ENCODE measurements at places on chromosomes 2 and 18.

DNA sequence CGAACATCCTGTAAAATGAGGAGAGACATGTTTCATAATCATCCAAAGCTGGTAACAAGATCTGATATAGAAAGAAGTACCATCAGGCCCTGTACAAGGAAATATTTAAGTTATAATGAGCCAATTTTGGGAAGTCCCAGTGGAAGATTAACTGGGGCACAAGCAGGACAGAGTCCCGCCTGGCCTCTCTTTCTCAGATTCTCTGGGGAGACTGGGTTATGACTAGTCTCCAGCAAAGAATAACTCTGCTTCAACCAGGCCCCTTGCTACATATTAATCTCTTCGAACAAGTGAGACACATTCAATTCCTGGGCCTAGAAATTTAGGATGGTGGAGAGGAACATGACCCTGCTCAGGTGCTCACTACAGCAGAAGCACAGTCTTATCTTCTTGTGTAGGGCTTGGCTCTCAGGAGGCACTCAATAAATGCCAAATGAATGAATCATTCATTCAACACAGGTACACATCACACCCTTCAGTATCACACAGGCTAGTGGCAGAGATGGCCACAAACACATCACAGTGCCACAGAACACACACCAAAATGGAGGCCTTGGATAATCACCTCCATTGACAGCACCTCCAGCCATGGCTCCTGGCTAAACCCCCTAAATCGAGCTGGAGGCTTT is 46.4 kb upstream of the RNF152 start:
- no peak for DNase-seq

DNA sequence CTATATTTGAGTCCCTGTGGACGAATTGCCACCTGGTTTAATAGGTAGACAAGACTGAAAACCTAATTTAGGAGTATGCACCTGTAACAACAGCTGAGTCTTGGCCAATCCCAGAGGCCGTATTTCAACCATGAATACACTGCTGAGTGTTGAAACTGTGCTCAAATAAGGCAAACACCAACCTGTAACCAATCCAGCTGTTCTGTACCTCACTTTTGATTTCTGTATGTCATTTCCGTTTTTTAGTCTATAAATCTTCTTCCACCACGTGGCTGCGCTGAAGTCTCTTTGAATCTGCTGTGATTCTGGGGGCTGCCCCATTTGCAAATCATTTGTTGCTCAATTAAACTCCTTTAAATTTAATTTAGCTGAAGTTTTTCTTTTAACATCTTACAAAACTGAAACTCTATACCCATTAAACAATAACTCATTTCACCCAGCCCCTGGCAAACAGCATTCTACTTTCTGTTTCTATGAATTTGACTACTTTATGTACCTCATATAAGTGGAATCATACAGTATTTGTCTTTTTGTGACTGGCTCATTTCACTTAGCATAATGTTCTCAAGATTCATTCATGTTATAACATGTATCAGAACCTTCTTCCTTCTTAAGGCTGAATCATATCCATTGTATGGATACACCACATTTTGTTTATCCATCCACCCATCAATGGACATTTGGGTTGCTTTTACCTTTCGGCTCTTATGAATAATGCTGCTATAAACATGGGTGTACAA is 7.5 kb upstream of the YPEL5 start:
- DNase-seq = no peak

GRCh38 chr18:32637226-32637625 is 135.6 kb downstream of the KLHL14 start:
- DNase-seq = no peak

DNA sequence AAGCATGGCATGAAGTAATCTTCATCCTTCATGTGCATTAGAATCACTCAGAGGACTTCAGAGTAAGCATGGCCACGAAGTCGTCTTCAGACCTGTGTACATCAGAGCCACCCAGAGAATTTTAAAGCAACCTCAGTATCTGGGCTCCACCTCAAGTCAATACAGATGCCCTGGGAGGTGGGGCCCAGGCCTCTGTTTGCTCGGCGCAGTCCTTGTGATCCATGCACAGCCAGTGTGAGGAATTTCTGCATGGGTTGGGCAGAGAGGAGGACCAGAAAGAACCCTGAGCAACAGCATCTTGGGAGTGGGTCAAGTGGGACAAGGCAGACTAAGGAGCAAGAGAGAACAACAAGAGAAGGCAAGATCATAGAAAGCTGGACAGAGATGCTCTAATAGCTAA is 220.4 kb upstream of the TMEM200C start:
- no peak for DNase-seq

DNA sequence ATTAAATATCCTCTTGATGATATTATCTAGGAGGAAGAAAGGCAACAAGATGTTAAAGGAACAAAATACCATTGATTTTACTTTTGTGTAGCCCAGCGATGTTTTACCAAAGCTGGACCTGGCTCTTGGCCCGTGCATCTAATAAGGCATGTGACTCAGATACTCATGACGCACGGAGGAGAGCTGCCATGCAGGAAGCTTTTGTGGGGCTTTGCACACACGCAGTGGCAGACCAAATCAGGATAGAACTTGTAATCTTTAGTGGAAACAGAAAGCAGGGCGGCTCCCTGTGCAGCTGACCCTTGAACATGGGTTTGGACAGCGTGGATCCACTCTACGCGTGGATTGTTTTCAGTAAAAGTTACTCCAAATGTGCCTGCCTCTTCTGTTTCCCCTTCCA is 190.0 kb downstream of the NAPG start:
- DNase-seq = peak; percentile 60

DNA sequence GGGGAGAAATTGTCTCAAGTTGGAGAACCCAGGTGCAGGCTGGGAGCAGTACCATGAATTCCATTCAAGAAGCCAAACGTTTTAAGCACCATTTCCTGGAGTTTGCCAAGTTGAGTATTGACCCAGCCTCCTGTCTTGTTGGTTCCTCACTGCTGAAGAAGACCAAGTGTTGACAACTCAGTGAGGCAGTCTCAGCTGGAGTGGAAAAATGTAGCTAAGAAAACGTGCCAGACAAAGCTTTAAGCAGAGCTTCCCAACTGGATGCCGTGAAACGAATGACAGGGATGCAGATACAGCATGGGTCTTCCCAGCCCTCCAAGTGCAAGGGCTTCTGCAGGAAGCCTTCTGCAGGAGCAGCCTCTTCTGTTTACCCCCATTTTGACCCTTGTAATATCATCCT is 778 bp upstream of the INPP1 start:
- no peak for DNase-seq

- no peak for DNase-seq
Observed at GRCh38 chr2:95342556-95343320, 45.6 kb downstream of the KCNIP3 start.

DNA sequence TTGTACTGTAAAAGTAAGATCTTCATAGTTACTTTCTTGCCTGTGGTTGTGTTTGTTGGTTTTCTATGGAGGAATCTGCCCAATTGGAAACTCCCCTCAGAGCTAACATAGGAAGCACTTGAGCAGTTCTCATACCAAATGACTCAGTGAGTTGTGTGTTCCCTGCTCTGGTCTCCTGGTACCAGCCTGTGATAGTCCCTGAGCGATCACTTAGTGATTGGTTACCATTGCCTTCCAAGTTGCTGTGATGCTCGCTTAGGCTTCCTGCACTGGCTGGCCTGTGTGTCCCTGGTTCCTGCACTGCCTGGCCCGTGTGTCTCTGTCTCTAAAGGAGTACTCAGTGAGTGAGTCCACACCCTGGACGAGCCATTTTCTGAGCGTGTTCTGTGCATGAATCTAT is 133.0 kb downstream of the MAP4K4 start:
- peak; percentile 54 for DNase-seq

GRCh38 chr2:74597410-74597809 is 42.9 kb downstream of the DOK1 start:
- peak; percentile 23 for DNase-seq

- no peak for DNase-seq
Observed at GRCh38 chr2:75597949-75598348, 37.2 kb upstream of the EVA1A start.

DNA sequence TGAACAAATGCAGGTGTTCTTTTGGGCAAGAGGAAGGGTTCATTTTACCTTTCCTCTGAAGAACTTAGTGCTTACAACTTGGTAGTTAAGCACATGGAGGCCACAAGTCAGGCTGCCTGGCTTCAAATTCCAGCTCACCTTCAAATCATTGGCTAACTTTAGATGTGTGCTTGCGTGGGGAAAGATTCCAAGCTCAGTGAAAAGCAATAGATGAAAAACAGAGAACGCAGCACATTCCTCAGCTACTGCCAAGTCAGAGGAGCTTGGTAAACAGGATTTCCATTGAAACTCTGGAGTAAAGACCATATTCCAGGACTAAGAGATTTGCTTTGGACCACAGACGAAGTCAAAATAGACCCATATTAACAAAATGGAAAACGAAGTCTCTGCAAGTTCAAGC is 96.3 kb upstream of the ASB18 start:
- DNase-seq = no peak

DNA sequence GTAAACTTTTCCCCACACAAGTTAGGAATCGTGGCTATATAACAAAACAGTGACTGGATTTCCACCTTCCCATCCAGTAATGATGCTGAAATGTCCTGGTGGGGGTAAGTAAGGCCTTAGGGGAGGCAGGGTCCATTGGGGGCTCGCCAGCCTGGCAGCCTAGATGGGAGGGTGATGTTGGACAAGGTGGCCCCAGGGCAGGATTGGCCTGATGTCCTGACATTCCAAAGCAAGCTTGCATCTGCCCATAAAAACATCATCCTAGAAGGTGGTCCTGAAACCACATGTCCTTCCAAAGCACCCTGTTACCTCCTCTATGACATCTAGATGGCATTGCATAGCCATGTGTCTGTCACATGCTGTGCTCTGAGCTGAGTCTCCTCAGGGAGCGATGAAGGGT is 54.1 kb upstream of the RAB6C start:
- no peak for DNase-seq

DNA sequence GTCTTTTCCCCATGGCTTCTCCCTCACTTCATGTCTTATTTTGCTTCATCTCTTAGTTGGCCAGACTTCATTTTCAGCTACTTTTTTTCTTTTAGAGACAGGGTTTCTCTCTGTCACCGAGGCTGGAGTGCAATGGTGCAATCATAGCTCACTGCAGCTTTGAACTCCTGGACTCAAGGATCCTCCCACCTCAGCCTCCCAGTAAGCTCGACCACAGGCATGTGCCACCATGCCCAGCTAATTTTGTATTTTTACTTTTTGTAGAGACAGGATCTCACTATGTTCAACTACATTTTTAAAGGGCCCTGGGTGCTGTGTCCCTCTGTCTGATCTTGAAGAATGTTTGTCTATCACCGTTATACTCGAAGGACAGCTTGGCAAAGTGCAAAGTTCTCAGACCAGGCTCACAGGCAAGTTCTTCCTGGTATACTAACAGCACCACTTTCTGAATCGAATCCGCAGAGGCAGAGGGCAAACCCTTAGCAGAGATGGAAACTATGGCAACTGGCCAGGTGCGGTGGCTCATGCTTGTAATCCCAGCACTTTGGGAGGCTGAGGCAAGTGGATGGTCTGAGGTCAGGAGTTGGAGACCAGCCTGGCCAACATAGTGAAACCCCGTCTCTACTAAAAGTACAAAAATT is 60.9 kb downstream of the SOWAHC start:
- DNase-seq = no peak

All from fibroblast of skin of right quadriceps (primary cell).